ENCODE measurements at places on chromosomes 6 and 20.
A peak's percentile ranks its signal among the peaks of the same experiment; 100 is the strongest.

GRCh38 chr6:166619912-166620311 is 7.1 kb downstream of the RPS6KA2 start:
- DNase-seq, result no peak

GRCh38 chr6:395432-396125 is 4.0 kb downstream of the IRF4 start:
- no peak for DNase-seq

DNA sequence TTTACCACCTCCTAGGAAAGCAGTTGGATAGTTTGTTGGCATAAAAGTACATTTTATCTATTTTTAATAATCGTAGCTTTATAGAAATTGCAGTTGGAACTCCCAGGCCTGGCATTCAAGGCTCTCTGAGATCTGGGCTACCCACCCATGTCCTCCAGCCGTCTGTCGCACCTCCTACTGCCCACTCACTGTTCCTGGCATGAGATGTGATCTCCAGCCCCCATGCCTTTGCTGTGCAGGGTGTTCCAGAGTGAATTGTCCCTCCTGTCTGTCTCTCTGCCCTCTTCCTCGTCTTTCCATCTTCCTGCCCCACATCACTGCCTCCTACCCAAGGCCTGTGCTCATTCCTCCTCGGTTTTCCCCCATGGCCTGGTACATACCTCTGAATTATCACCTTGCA is 50.7 kb downstream of the PTPN1 start:
- DNase-seq, result no peak

GRCh38 chr6:111439171-111439570 is 43.8 kb downstream of the REV3L start:
- DNase-seq, result no peak

- DNase-seq, result peak; percentile 90
Measured at GRCh38 chr6:24666641-24667377, at the start of the genes ACOT13 and TDP2. TSS of gene ACOT13 (plus strand) at chr6:24667077. CDS start at chr6:24667264, 187 bp downstream. TSS of gene TDP2 (minus strand) at chr6:24666899. CDS start at chr6:24666862, 37 bp downstream.

DNA sequence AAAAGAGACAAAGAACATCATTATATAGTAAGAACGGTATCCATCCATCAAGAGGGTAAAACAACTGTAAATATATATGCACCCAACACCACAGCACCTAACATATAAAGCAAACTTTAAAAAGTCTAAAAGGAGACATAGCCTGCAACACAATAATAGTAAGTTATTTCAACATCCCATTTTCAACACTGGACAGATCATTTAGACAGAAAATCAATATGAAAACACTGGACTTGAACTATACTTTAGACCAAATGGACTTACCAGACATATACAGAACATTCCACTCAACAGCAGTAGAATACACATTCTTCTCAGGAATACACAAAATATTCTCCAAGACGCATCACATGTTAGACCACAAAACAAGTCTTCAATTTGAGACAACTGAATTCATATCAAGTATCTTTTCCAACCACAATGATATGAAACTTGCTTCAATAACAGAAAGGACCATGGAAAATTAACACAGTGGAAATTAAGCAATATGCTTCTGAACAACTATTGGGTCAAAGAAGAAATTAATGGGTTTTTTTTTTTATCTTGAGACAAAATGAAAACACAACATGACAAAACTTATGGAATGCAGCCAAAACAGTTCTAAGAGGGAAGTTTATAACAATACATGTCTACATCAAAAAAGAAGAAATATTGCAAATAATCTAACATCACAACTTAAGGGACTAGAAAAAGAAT is 23.9 kb upstream of the ASF1A start:
- DNase-seq, result no peak

DNA sequence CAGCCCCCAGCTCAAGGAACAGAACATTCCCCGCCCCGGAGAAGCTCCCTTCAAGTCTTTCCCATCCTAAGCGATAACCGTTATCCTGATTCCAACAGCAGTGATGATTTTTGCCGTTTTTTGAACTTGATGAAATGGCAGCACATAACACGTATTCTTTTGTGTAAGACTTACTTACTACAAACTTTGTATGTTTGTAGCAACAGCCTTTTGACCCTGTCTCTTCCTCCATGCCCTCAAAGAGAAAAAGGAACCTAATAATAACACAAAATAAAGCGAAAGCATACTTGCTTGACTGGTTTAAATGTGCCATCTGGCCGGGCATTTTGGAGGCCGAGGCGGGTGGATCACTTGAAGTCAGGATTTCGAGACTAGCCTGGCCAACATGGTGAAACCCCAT is 26.4 kb upstream of the SLC9A8 start:
- no peak for DNase-seq

DNA sequence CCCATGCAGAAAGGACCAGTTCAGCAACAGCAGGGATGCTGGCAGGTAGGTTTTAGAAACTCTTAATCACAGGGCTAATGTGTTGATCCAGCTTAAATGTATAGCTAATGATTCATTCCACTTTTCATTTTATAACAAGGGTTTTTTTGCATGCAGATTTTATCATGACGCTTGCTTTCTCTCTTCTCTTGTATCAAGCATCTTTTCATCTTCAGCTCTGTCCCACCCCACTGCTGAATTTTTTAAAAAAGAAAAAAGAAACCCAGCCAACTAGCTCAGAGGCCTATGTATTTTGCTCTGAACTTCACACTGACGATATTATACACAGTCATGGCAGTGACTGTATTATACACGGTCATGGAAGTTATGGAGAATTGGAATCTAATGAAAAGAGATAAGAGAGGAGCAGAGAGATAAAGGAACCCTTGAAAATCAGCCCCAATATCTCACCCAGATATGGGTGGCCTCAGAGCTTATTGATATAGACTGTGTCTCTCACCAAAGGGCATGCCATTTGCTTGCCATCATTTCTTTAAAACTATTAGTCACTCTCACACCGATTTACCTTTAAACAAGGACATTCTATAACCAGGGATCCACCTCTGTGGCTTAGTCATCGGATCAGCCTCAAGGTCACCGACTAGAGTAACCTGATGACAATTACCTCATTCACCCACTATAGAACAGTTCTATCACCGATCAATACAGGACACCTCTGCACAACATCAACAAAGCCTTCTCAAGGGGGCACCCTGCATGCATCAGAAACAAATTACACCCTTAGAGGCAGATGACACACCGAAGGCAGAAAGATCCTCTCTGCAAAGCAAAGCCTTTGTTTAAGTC is 222.0 kb downstream of the ATXN1 start:
- no peak for DNase-seq

DNA sequence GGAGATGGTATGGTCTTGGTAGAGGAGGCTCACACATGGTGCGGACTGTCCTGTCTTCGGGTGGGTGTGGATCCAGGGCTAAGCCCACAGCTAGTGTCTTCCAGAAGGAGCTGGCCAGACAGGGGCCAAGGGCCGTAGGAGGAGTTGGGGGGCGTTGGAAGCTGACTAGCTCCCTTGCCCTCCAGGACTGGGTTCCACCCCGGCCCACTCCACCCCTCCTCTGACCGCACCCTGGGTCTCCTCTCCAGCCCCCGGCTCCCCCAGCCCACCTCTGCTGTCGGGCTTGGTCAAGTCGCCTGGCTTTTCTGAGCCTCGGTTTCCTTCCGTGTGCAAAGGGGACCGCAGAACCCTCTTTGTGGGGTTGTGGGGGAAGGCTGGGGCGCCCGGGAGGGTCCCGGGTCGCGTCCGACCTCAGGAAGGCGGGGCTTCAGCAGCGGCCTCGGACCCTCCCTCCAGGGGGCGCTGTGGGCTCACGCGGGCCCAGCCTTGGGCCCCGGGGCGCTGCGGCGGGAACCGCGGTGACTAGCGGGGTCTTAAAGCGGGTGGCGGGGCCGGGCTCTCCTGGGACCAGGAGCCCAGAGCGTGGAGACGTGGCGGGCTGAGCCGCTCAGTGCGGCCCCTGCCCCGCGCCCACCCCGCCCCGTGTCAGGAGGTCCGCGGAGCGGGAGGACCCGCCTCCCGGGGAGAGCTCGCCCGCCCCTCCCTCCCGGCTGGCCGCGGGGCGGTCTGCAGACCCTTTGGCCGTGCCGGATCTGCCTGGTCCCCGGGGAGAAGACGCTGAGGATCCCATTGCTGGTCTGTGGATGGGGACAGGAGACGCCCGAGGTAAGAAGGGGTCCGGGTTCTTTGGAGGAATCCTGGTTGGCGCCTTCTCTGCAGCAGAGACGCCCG is 5.4 kb downstream of the NPBWR2 start:
- peak; percentile 53 for DNase-seq

GRCh38 chr20:7977709-7978108 is 37.5 kb upstream of the HAO1 start:
- no peak for DNase-seq

DNA sequence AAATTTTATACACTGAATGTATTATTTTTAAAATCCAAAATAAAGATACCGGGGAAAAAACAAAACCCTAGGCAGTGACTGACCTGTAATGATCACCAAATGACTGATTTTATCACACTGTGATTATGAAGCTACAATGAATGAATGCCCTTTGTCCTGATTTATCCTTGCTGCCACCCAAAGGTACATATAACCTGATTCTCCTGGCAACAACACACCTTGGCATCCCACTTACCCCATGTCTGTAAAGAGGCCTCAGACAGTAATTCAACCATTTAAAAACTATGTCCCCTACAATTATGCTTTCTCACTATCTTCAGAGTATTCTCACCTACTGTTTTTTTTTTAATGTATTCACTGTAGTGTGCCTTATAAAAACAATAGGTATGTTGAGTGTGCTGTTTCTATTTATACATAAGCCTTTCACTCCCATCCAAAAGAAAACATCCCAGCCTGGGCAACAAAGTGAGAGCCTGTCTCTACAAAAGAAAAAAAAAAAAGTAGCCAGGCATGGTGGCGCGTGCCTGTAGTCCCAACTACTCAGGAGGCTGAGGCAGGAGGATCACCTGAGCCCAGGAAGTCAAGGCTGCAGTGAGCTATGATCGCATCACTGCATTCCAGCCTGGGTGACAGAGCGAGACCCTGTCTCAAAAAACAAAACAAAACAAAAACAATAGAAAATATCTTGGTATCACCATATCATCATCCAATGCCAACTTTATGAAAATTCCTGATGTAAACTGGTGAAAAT is 21.7 kb downstream of the B4GALT5 start:
- no peak for DNase-seq

DNA sequence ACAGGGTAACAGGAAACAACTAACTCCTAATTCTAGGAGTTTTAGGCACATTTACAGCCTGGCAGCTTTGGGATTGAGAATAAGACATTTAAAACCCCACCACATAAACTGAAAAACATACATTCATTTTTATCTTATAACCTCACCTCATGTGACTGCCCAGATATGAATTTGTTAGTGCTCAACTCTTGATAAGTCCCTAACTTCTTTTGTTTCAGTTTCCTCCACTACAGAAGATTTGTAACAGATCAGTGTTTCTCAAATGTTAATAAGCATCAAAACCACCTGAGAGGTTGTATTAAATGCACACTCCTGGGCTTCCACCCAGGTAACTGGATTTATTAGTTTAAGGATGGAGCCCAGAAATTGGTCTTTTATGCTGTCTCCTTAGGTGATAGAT is 190.1 kb upstream of the ARID1B start:
- no peak for DNase-seq

DNA sequence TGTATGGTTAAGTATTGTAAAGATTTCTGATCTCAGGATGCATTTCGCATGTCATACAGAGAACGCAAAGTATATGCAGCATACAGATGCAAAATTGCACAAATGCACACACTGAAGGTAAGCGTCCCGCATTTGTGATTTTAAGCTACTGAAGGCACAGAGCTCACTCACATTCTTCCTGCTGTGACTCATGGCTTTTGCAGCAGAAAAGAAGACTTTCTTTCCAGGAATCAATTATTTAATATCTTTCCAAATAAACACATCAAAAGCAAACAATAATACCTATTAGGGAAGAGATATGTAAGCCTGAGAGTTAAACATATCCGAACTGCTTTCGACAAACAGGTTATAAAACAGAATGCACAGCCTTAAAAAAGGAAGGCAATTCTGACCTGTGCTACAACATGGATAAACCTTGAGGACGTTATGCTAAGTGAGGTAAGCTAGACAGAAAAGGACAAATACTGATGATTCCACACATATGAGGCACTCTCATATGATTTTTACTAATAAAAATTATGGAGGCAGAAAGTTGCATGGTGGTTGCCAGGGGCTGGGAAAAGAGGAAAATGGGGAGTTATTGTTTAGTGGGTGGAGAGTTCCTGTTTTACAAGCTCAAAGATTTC is 109.0 kb downstream of the TFAP2A start:
- DNase-seq, result no peak

GRCh38 chr6:154352898-154353585 is 3.6 kb downstream of the IPCEF1 start:
- DNase-seq, result no peak

- DNase-seq, result no peak
Measured at GRCh38 chr6:160078883-160079685, 42.5 kb upstream of the SLC22A1 start.

All from activated naive CD4-positive, alpha-beta T cell (primary cell).